ENCODE measurements at places on chromosomes 6 and 20. TPM values are rescaled to one million over a fixed set of nuclear protein-coding genes. Genes with fewer than 3 reads are reported as not detected.
A peak's percentile ranks its signal among the peaks of the same experiment; 100 is the strongest.

FKBP1C gene
- total RNA-seq = 0.08 TPM

LY6G5C gene
- 2.1 TPM for total RNA-seq

C2 gene
- total RNA-seq = 0.28 TPM

DNA sequence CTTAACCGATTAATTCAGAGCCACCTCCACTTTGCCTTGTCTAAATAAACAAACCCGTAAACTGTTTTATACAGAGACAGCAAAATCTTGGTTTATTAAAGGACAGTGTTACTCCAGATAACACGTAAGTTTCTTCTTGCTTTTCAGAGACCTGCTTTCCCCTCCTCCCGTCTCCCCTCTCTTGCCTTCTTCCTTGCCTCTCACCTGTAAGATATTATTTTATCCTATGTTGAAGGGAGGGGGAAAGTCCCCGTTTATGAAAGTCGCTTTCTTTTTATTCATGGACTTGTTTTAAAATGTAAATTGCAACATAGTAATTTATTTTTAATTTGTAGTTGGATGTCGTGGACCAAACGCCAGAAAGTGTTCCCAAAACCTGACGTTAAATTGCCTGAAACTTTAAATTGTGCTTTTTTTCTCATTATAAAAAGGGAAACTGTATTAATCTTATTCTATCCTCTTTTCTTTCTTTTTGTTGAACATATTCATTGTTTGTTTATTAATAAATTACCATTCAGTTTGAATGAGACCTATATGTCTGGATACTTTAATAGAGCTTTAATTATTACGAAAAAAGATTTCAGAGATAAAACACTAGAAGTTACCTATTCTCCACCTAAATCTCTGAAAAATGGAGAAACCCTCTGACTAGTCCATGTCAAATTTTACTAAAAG, 2.7 kb downstream of the FOXC1 start:
- DNase-seq = peak; percentile 56

DNA sequence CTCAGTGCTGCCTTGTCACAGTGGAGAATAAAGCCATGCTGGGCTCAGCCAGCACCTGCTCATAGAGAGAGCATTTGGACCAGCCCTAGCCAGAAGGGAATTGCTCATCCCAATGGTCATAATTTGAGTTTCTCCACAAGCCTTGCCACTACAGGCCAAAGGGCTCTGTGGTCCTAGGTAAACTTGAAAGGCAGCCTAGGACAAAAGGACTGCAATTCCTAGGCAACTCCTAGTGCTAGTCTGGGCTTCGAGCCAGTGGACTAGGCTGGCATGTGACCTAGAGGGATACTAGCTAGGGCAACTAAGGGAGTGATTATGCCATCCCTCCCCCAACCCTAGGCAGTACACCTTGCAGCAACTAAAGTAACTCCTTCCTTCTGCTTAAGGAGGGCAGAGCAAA, 516.2 kb downstream of the BCKDHB start:
- DNase-seq = peak; percentile 53

- no peak for DNase-seq
Measured at GRCh38 chr6:35018746-35019145, 122.4 kb downstream of the TCP11 start.

DNA sequence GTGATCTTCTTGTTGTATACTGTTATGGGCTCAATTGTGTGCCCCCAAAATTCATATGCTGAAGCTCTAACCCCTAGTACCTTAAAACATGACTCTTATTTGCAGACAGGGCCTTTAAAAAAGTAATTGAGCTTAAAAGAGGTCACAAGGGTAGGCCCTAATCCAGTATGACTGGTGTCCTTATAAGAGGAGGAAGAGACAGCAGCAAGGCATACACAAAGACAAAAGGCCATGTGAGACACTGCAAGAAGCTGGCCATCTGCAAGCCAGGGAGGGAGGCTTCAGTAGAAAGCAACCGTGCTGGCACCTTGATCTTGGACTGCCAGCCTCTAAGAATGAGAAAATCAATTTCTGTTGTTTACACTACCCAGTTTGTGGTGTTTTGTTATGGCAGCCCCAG, 8.4 kb downstream of the CAGE1 start:
- DNase-seq = no peak

- DNase-seq = no peak
Measured at GRCh38 chr6:107491760-107492660, 2.1 kb downstream of the SOBP start.

- no peak for DNase-seq
Measured at GRCh38 chr6:20235041-20235440, 22.8 kb upstream of the MBOAT1 start.
